ENCODE measurements at places on chromosomes 1 and 21.

GRCh38 chr1:117501281-117501680 lies 104.6 kb upstream of the TENT5C start:
- peak; percentile 38 for DNase-seq

DNA sequence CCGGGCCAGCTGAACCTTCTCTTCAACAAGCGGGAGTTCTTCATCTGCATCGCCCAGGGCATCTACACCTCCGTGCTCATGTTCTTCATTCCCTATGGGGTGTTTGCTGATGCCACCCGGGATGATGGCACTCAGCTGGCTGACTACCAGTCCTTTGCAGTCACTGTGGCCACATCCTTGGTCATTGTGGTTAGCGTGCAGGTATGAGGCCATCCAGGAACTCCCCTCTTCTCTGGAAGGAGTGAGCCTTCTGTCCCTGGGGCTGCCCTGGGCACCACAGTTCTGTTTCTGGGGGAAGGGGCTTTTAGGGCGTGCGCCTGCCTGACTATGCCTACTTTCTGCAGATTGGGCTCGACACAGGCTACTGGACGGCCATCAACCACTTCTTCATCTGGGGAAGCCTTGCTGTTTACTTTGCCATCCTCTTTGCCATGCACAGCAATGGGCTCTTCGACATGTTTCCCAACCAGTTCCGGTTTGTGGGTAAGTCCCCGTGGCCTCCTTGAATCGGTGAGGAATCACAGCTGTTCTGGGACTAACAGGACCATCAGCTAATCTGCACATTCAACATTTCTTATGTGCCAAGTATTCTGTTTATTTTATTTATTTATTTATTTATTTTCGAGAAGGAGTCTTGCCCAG lies 21.1 kb downstream of the ATP8B2 start:
- no peak for DNase-seq

GRCh38 chr1:154407198-154408091 lies 2.3 kb downstream of the IL6R start:
- DNase-seq = no peak

DNA sequence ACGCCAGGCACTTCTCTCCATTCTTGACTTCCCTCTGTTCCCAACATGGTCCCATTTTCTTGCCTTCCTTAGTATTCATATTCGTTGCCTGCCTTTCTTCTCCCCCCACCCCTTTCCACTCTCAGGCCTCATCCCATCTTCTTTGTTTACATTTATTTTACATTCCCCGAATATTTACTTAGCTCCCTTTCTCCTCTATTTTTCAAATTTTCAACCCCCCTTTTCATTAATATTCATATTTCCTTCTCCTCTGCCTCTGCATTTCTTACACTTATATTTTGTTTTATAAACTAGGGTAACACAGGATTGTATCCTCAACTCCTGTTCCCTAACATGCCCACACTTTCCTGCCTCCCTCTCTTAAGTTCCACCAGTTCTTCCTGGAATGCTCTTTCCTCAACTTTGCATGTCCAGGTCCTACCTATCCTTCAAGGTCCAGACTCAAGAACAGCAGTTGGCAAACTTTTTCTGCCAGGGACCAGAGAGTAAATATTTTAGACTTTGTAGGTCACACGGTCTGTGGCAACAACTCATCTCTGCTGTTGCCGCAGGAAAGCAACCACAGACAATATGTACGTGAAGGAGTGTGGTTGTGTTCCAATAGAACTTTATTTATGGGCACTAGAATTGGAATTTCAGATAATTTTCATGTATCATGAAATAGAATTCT lies 29.8 kb upstream of the A3GALT2 start:
- DNase-seq = no peak

DNA sequence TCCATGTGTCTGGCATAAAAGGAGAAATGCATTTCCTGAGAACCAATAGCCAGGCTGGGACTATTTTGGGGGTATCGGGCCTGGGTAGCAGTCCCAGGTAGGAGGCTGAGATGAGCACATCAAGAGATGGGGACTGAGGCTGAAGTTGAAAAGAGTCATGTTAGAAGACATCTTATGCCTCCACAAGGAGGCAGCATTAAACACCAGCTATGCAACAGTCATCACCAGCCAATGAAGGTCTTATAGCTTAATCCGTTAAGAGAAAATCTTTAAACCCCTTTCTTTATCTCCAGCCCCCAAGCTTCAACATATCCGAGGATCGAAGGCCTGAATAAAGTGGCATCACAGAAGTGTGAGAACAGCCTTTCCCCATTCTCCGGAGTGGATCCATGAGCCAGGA lies 640.7 kb upstream of the PTBP2 start:
- no peak for DNase-seq

GRCh38 chr1:39335216-39335615 lies 130.7 kb downstream of the MACF1 start:
- no peak for DNase-seq

Measured in fibroblast of upper back skin (primary cell).